Activated naive CD8-positive, alpha-beta T cell treated with anti-CD3 and anti-CD28 coated beads for 36 hours (primary cell): ENCODE measurements at places on chromosomes 7 and 10. TPM values are rescaled to one million over a fixed set of nuclear protein-coding genes. Genes with fewer than 3 reads are reported as not detected.

DNA sequence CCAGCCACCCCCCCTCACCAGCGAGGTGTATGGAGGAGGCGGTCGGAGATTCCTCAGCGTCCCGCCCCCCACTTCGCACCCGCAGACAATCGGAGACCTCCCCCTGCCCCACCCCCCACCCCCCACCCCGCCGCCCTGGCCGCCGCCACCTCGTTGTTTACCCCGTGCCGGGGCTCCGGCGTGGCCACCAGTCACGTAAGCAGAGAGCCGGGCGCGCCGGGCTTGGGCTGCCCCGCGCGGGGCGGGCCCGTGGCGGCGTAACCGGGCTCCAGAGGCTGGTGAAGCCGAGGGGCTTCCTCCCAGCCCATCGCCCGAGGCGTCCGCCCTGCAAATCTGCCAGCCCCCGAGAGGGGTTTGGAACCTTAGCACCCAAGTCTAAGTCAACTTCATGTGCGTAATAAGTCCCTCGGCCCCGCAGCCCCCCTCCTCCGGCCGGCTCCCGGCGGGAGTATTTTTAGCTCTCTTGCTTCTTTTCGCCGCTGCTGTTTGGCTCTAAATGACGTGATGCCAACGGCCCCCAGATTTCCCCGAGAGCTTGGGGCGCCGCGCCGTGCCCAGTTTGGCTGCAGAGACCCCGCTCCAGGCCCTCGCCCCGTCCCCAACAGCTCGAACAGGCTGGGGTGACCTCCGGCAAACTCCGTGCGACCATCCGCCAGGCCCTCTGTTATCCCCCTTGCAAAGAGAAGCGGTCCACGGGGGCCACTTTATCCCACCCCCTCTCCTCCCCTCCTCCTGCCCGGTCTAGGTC, 2.7 kb downstream of the MXI1 start:
- DNase-seq = peak; percentile 60

DNA sequence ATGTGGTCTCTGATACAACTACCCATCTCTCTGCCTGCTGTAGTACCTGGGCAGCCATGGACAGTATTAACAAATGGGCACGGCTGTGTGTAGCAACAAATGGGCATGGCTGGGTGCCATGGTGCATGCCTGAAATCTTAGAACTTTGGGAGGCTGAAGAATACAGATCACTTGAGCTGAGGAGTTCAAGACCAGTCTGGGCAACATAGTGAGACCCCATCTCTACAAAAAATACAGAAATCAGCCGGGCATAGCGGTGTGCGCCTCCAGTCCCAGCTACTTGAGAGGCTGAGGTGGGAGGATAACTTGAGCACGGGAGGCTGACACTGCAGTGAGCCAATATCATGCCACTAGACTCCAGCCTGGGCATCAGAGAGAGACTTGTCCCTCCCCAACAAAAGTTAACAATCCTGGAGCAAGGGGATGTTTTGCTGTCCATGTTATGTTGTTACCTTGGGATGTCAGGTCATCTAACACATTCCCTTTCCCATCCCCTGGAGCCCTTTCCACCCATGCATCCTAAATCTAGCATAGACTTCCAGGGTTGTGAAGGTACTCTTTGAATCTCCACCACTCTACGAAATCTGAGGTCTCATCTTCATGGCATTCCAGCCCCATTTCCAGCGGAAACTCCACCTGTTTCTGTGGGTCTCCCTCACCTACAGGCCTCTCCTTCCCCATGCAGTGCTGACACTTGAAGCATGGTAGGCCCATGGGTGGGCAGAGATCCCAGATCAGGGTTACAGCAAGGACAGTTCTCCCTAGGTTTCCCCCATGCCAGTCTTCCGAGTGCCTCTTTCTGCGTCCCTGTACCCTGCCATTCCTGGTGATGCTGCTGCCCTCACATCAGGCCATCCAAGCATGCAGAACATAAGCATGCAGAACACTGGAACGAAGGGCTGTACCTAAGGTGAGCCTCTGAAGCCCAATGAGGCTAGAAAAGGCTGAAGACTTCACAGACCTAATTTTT, 13.1 kb downstream of the FXYD4 start:
- DNase-seq = no peak

DNA sequence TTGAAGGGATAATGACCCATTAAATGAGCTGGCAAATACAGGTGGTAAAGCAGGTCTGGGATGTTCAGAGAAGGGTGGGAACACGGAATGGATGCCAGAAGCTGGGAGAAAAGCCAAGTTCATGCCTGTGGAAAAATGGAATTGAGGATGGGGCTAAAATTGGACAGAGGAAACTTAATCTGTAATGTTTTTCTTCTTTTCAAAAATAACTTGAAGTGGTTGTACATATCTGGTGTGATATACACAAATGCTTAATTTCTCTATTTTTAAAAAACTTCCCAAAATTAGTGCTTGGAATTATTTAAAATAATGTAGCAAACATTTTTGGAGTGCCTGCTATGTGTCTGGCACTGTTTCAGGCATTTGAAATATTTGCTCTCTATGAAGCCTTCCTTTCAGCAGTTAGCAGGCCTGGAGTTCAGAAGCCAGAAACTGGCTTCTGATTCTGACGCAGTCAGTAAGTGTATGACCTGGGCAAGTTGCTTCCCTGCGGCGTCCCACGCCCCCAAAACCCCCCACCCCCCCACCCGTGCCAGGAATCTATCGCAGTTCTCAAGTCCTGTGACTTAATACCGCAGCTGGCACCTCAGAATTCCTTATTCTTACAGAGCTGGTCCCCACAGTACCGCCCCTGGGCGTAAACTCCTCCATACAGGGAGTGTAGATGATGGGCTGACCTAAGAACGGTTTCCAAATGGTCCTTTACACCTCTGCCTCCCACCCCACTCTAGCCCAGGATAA, 828 bp upstream of the MALSU1 start:
- no peak for DNase-seq

DNA sequence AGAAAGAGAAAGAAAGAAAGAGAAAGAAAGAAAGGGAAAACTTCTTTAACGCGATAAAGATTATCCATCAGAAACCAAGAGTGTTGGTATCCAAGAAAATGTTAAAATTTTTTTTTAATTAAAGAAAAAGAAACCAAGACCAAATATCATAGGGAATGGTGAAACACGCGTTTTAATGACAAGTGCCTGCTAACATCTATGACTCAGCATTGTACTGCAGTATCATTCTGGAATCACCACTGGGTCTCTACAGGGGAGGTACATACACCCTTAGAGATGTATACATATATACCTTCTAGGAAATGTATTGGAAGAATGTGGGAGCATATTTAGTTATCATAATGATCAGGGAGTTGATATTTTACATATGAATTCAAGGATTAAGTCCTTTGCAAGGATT, 32.1 kb upstream of the PIK3AP1 start:
- DNase-seq = no peak

DNA sequence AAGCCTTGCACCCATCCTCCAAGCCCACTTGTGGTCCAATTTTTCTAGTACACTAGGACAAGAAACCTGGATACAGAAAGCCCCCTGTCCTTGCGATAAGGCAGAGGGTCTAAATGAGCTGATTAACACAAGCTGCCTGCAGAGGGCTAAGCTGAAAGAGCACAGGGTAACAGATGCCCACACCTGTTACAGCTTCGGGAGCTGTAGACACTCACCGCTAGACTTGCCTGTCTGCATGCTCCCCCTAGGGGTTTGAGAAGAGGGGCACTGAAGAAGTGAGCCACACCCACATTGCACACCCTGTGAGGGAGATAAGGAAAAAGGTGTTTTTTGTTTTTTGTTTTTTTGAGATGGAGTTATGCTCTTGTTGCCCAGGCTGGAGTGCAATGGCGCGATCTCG, 386.5 kb upstream of the AUTS2 start:
- DNase-seq = no peak

SFXN2 gene
- 28.0 TPM for total RNA-seq
